ENCODE measurements at places on chromosomes 4 and X. TPM values are rescaled to one million over a fixed set of nuclear protein-coding genes. Genes with fewer than 3 reads are reported as not detected.

Gene GAB3
- 14.9 TPM for total RNA-seq

Gene PCDH18
- 0.20 TPM for total RNA-seq

Gene TCEAL9
- 2.4 TPM for total RNA-seq

Gene STBD1
- total RNA-seq: 3.6 TPM

Gene FAM241A
- 2.7 TPM for total RNA-seq

Gene MORF4L2
- total RNA-seq: 105 TPM

Gene SLC2A9
- total RNA-seq: 2.0 TPM

Gene CFP
- total RNA-seq: 29.0 TPM

Gene TRIM75
- total RNA-seq: not detected

Gene SGMS2
- total RNA-seq: 0.67 TPM

Gene HGFAC
- total RNA-seq: not detected

Gene F9
- not detected for total RNA-seq

Gene ZNF630
- total RNA-seq: 4.9 TPM

Gene POLN
- total RNA-seq: 3.8 TPM

Gene PCYT1B
- total RNA-seq: not detected

Gene HTR2C
- not detected for total RNA-seq
